ENCODE measurements at places on chromosomes 2 and 18.

- DNase-seq, result no peak
Measured at GRCh38 chr2:63849381-63850203, 7.9 kb downstream of the UGP2 start.

- DNase-seq, result no peak
Measured at GRCh38 chr2:143901185-143901842, 618.6 kb downstream of the ZEB2 start.

DNA sequence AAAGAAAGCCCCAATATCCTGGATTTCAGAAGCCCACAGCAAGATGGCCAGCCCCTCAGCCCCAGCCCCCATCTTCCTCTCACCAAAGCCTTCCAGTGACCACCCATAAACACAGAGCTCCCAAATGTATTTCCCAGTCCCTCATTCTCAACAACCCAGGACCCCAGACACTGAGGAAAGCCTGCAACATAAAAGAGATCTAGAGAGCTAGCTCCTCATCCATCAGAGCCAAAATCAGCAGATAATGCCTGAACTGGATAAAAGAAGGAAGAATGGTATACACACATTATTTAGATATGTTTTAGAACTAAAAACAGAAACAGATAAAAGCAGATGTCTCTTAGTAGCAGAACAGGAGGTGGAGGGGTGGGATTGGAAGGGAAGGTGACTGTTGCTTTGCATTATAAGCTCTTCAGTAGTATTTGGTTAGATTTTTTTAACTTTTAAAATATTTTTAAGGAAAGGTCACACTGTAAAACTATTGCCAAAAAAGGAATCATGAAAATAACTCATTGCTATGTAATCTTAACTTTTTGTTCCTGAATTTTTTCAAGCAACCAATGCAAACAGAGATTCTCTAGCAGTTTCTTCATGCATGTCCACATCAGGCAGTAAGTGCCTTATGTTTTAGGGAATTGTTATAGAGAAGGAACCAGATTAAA, 144.2 kb upstream of the PKDCC start:
- DNase-seq, result no peak

DNA sequence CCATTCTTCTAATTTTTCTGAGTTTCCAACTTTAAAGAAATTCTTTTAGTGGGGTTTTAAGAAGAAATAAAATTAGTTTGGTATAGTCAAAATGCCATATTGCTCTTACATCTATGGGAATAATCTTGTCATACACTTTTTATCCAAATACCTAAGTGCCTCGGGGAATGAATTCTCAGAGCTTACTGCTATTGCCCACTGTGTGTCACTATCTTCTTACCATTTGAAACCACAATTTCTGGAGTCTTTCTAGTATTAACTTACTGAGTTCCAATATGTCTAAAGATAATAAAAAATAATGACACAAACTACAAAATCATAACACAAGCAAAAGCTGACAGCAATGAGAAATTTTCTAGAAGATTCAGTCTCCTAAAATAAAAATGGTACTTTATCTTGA, 23.7 kb upstream of the DNAH6 start:
- DNase-seq, result no peak

DNA sequence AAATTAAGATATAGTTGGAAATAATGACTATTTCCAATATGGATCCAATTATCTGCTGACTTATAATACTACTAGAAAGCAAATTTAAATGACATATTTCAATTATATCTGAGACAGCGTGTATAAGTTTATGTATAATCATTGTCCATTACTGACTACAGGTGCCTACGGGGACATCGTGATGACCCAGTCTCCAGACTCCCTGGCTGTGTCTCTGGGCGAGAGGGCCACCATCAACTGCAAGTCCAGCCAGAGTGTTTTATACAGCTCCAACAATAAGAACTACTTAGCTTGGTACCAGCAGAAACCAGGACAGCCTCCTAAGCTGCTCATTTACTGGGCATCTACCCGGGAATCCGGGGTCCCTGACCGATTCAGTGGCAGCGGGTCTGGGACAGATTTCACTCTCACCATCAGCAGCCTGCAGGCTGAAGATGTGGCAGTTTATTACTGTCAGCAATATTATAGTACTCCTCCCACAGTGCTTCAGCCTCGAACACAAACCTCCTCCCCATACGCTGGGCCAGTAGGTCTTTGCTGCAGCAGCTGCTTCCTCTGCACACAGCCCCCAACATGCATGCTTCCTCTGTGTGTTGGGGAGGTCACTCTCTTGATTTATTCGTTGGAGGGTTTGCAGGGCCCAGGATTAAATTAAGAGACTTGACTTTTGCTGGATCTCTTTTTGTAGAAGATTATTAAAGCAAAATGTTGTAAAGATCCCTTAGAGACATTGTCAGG, 194.4 kb downstream of the RPIA start:
- DNase-seq, result no peak

GRCh38 chr2:135820003-135820618, 16.9 kb downstream of the LCT start:
- DNase-seq, result peak; percentile 4
